ENCODE measurements at places on chromosomes 7 and 10. TPM values are rescaled to one million over a fixed set of nuclear protein-coding genes. Genes with fewer than 3 reads are reported as not detected.

Gene ZNF365
- 0.32 TPM for total RNA-seq

- no peak overlapping the region for H3K27ac ChIP-seq
- H3K36me3 ChIP-seq = no peaks in the 10 kb centered on the region
- no peak for DNase-seq
- peaks cover 5% of the 10 kb centered on the region for H3K27me3 ChIP-seq
- no peaks in the 10 kb centered on the region for H3K4me1 ChIP-seq
Measured at GRCh38 chr10:44253769-44254462, 131.0 kb downstream of the CXCL12 start.

Gene VIPR2
- 0.42 TPM for total RNA-seq

GRCh38 chr7:38318803-38319416 is 45.5 kb upstream of the TARP start:
- no peak overlapping the region for H3K27ac ChIP-seq
- H3K4me1 ChIP-seq = peaks cover 18% of the 10 kb centered on the region
- no peak overlapping the region for H3K4me3 ChIP-seq

Gene GPER1
- total RNA-seq = not detected

- H3K4me3 ChIP-seq = no peak overlapping the region
- H3K27me3 ChIP-seq = no peaks in the 10 kb centered on the region
- no peak overlapping the region for H3K27ac ChIP-seq
- no peaks in the 10 kb centered on the region for H3K36me3 ChIP-seq
Measured at GRCh38 chr7:44154703-44155102, 13.6 kb upstream of the MYL7 start.

Gene AMPH
- total RNA-seq = 0.07 TPM

Gene WNT2
- not detected for total RNA-seq

GRCh38 chr10:32445036-32445435 is 904 bp upstream of the CCDC7 start:
- H3K4me3 ChIP-seq = peak overlapping the region; percentile 82
- H3K27me3 ChIP-seq = no peaks in the 10 kb centered on the region
- H3K36me3 ChIP-seq = peaks cover 3% of the 10 kb centered on the region
- DNase-seq = peak; percentile 6

GRCh38 chr7:47685712-47686376 is 103.9 kb upstream of the TNS3 start:
- no peaks in the 10 kb centered on the region for H3K4me1 ChIP-seq
- no peak for DNase-seq
- no peak overlapping the region for H3K4me3 ChIP-seq
- no peaks in the 10 kb centered on the region for H3K36me3 ChIP-seq

Gene FXYD4
- total RNA-seq = not detected

DNA sequence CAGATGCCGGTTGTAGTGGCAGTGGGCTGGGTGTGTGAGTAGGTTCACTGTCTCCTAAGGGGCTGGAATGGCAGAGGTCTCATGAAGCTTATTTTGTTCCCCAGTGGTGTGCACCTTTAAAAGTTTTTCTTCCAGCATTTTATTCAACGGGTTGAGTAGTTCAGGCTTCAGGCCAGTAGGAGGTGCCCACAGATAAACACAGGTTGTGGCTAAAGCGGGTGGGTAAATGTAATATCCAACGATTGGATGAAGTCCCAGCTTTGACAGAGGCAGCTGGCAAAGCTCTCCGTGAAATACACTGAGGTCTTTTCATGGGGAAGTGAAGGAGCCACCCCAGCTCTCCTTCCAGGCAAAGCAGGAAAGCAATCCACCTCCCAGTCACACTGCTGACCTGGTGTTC is 339.8 kb upstream of the LRRTM3 start:
- H3K27me3 ChIP-seq = no peaks in the 10 kb centered on the region
- H3K4me1 ChIP-seq = no peaks in the 10 kb centered on the region
- DNase-seq = no peak
- H3K4me3 ChIP-seq = no peak overlapping the region
- H3K36me3 ChIP-seq = no peaks in the 10 kb centered on the region
- H3K27ac ChIP-seq = no peak overlapping the region

Gene ZNF680
- 12.5 TPM for total RNA-seq

Gene SPDYE8
- not detected for total RNA-seq

DNA sequence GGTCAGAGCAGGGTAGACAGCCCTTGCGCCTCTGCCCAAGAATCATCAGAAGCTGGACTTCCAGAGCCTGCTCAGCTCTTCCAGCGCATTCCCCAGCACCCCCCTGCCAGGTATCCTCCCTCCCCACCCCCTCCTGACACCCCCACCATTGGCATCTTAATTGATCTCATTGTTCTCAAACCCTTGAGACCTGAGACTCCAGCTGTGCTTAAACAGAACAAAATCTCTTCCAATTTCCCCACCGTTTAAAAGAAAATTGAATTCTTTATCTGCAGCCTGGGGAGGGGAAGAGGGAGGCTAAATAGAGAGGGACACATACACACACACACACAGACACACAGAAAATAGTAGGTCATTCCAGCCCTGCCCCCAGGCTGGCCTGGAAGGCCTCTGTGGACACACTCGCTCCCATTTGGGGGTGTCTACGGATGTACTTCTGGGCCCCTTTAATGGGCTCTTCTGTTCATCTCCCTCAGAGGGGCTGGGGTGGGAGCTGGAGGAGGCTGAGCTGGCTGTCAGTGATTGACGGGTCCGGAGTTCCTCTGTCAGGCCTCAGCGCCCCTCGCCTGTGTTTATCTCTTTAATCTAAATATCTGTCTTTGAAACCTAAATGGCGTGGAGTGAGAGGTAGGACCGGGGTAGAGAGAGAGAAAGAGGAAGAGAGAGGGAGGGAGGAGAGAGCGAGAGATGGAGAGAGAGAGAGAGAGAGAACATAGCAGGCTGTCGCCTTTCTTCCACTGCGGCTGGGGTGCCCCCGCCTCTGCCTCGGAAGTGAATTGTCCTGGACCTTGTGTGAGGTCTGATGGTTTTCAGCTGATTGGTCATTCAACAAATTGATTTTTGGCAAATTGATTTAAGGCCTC is 61.7 kb downstream of the C10orf105 start:
- no peak overlapping the region for H3K27ac ChIP-seq
- no peaks in the 10 kb centered on the region for H3K4me1 ChIP-seq
- no peak for DNase-seq
- H3K27me3 ChIP-seq = no peaks in the 10 kb centered on the region
- H3K4me3 ChIP-seq = no peak overlapping the region

DNA sequence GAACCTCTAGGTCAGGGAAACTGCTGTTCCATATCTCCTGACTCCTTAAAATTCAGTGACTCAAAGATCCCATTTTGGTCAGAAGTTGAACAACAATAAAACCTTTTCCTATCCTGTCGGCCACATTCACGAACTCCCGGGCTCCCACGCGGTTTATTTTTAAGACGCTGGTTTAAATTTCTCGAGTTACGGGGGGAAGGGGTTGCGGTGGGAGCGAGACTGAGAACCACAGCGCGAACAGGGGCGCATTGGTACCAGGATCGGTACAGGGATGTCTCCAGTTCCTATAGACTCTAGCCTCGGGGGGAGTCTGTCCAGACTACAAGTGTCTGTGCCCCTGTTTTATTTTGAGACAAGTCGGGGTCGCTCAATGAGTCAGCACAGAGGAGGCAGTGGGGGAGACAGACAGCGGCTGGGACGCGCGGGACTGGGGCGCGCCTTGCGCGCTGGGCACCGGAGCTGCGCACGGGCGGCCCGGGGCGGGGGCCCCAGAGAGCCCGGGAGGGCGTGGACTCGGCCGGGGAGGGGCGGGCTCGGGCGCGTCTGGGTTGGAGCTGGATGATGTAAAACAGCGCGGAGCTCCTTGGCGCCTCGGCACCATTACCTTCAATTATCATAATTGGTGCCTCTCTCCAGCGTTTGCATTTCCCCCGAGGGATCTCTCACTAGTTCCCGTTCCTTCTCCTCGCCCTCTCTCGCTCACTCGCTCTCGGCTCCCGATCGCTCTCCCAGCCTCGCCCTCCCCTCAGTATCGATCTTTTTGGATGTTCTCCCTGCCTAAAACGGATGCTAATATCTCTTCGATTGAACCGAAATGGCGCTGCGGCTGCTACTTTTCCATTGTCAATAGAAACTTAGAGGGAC is 8.7 kb upstream of the BAMBI start:
- peaks cover 13% of the 10 kb centered on the region for H3K4me1 ChIP-seq
- peaks cover 54% of the 10 kb centered on the region for H3K27me3 ChIP-seq
- peak; percentile 77 for DNase-seq
- H3K4me3 ChIP-seq = peak overlapping the region; percentile 63
- H3K27ac ChIP-seq = no peak overlapping the region
- no peaks in the 10 kb centered on the region for H3K36me3 ChIP-seq

Gene IMMP2L
- 15.8 TPM for total RNA-seq

DNA sequence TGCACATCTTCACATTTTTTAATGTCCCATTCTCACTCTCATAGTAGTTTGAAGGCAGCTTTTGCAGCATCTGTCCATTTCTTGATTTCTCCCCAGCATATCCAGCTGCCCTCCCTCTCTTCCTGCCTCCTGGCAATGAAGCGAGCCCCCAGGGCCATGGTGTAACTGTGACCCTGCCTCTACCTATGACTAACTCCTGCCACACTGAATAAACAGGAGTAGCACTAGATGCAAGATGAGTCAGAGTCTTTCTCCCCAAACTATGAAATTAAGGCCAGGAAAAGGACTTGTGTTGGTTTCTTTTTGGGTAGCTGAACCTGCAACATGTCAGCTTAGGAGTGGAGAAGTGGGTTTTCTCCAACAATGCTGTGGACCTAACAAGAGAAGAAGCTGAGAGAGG is 329.0 kb downstream of the RNLS start:
- no peak overlapping the region for H3K27ac ChIP-seq
- H3K36me3 ChIP-seq = no peaks in the 10 kb centered on the region
- no peaks in the 10 kb centered on the region for H3K27me3 ChIP-seq
- H3K4me1 ChIP-seq = peaks cover 4% of the 10 kb centered on the region
- peak; percentile 17 for DNase-seq
- H3K4me3 ChIP-seq = no peak overlapping the region

- H3K4me1 ChIP-seq = peaks cover 35% of the 10 kb centered on the region
- peaks cover 1% of the 10 kb centered on the region for H3K27me3 ChIP-seq
- DNase-seq = no peak
- H3K4me3 ChIP-seq = no peak overlapping the region
Measured at GRCh38 chr7:117020591-117020973, 67.3 kb downstream of the ST7 start.

DNA sequence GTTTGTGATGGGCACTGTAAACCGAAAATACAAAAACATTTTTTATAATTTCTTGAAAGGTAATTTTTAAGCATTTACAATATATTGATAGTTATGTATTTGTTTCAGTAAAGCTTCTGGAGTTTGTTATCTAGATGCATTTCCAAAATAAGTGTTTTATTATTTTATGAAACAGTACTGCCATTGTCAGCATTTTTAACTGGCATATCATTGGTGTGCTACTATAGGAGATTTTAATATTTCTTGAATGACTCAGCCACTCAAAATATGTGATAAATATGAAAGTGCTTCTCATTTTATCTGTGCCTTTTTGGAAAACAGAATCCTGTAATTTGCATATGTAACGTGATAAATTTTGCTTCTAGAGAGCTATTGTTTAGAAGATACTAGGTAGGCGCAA is 97.9 kb downstream of the ANKIB1 start:
- no peak overlapping the region for H3K4me3 ChIP-seq
- no peak for DNase-seq
- no peak overlapping the region for H3K27ac ChIP-seq
- peaks cover 14% of the 10 kb centered on the region for H3K36me3 ChIP-seq
- no peaks in the 10 kb centered on the region for H3K27me3 ChIP-seq

GRCh38 chr7:141785706-141786552 is 4.1 kb upstream of the TAS2R5 start:
- peak; percentile 42 for DNase-seq
- H3K27ac ChIP-seq = no peak overlapping the region
- no peak overlapping the region for H3K4me3 ChIP-seq
- H3K27me3 ChIP-seq = no peaks in the 10 kb centered on the region
